Activated T-cell treated with anti-CD3 and anti-CD28 coated beads, Interleukin-2, amount 50 U/mL, for 24 hours (primary cell): ENCODE measurements at places on chromosomes 4 and X.

DNA sequence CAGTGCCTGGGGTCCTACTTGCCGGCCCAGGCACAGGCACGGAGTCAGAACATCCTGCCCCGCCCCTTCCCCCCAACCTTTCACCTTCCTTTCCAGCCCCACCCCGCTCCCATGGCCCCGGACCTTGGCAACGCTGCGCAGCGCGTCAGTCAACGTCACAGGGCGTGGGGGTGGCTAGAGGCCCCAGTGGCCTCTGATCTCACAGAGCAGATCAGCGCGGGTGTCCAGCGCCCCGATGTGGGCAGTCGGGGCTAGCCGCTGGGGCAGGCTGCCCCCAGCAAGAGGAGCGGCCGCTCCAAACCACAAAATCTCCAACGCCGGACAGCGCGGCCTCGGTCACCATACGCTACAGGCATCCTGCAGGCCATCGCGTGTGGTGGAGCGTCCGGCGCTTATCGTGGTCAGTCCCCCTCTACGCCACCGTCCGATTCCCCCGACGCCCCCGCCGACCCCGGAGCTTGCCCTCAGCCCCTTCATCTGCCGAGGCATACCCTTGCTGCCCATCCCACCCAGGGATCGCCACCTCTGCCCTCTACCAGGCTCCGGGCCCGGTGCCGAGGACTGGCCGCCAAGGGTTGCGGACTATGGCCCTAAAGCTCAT lies 69.6 kb upstream of the APOOL start:
- no peak for DNase-seq

DNA sequence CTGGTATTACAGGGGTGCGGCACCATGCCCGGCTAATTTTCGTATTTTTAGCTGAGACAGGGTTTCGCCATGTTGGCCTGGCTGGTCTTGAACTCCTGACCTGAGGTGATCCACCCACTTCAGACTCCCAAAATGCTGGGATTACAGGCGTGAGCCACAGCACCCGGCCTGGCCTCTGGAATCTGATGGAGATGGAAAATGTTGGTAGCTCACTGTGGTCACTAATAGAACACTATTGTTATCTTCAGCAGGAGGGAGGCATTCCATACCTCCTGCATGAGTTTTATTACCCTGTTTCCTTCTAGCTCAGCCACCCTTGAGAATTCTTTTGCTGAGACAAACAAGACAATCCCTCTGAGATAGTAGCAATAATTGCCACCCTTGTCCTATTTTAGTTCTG lies 105.0 kb downstream of the SHROOM3 start:
- DNase-seq, result no peak

DNA sequence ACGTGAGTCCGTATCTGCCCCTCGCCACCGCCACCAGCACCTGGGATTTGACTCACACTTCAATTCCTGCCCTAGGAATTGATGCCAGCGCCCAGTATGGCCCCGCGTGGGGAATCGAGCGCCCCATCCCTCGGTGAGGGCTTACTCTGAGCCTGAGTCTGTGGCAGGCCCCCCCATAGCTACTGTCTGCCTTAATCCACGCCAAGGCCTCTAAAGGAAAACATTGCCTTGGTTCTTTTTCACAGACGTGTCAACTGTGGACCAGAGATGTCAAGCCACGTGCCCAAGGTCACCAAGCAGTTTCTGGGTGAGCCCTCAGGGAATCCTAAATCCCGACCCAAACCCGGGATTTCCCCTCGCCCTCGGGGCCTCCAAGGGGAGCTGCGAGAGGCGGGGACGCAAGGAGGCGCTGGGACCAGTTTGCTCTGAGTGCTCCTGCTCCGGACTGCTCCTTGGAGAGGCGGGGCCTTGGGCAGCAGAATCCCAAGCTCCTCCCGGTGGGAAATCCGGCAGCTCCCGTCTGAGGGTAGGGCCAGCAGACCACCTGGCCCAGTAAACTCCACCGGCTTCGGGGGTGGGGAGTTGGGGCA lies 12.9 kb downstream of the MSX1 start:
- DNase-seq, result no peak

DNA sequence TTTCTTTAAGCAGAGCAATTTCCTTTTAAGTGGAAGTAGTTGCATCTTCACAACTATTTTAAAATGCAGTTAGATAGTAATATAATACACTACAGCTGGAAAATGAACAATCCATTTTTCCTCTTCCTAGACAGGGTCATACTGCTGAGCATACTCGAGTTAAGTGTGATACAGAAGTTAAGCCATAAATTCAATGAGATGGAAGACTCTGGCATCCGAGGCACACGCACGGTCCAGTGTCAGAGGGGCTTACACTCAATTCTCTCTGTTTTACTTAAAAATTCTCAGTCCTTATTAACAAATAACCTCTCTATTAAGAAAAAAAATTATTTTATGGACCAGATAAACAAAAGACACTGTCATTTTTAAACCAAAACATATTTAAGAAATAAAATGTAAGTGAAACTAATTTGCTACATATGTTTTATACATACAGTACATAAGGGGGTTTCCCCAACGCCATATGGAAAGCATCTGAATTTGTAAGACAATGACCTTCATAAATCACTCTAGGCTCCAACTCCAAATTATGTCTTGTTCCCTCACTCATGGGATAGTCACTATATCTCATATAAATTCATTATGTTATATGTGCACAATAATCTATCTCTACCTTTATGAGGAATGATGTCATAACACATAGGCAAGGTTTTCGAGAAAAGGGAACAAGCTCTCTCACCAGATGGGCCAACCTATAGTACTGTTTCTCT lies 315.3 kb downstream of the PAPSS1 start:
- no peak for DNase-seq

DNA sequence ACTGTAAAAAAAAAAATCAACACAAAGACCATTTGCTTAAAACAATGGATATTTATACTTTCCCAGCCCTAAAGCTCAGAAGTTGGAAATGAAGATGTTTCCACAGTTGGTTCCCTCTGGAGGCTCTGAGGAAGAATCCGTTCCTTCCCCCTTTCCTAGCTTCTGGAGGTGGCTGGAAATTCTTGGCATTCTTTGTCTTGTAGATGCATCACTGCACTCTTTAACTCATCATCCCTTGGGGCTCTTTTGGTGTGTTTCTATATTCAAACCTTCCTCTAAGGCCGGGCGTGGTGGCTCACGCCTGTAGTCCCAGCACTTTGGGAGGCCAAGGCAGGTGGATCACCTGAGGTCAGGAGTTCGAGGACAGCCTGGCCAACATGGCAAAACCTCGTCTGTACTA lies 78.7 kb downstream of the VCX3A start:
- DNase-seq, result no peak

GRCh38 chr4:42252315-42252714 lies 99.9 kb upstream of the BEND4 start:
- no peak for DNase-seq

DNA sequence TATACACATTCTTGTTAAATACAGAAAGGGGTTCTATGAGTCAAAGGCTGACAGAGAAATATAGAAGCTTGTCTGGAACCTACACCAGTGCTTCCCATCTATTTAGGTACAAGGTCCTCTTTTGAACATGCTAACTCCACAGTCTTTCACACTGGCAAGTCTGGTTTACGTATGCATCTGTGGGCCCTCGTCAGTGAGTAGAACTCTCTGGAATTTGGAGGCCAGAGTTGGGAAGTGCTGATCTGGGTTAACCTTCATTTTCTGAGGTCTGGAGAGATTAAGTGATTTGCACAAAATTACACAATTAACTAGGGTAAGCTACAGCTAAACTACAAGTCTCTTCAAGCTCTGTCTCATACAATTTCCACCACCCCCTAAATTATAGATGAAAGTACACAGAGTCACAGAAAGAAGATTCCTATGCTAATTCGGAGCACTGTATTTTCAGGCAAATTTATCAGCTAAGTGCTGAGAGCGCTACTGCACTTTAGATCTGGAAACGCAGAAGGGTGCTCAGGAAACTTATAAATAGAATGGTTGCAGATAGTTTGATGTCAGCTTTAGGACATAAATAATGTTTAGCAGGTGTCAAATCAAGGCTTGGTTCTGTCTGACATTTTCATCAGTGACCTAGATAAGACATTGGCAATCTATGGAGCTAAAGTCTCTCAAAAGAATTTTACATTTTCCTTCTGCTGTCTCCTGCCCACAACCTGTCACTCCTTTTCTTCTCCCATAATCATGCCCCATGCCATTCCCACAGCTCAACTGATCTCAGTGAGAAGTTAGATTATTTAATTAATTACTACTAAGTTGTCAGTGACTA lies 43.0 kb upstream of the PDLIM5 start:
- no peak for DNase-seq

DNA sequence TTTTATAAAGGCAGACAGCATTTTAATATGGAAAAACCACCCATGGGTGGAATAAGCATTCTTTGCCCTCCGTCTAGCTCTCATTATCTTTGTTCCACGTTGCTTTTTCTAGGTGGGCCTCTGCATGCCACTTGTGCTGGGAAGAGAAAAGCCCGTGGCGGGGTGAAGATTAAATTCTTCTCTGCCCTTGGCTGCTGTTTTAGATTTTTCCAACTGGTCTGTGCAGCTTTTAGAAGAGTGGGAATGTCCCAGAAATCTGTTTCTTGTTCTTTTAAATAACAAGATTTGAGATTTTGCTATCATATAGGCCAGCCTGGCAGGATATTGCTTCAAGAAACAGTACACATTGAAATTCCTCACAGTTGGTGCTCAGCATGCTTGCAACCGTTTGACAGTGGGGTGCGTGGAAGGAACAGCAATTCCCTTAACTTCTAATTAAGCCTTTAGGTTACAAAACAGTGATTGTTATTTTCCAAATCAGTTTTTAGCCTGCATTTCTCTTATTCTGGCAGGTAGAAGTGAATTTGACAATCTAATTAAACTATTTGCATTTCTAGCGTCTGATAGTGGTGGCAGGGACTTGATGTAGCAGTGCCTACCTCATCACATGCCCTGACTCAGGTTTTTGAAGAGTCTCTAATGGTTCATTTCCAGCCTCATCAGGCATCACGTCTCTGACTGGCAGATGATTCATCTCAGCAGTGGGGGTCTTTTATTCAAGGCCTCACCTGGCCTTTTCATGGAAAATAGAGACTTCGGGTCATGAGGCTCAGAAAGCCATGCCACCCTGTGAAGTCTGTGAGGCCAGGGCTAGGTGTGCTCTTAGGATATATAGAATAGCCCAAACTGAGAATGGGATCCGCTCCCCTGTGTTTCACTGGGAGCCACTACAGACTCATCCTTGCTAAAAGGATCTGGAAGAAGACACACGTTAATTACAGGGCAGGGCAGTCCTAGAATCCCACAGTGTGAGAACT lies 50.8 kb downstream of the PPEF1 start:
- DNase-seq, result no peak

DNA sequence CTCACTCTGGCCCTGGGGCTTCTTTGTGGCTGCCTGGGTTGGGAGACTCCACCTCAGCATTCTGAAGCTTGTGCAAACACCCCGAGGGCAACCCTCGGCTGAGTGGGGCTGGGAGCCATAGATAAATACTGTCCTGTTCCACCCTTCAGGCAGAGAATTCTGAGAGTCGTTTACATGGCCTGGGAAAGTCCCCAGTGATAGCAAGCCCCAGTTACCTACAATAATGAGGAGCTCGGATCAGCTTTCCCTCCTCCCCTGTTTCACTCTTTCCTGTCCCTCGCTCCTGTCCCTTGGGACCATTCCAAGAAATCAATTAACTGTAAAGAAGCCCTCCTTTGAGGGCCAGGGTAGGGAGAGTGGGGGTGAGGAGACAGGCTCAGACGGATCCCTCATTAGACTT lies 31.6 kb upstream of the DDX3X start:
- no peak for DNase-seq

DNA sequence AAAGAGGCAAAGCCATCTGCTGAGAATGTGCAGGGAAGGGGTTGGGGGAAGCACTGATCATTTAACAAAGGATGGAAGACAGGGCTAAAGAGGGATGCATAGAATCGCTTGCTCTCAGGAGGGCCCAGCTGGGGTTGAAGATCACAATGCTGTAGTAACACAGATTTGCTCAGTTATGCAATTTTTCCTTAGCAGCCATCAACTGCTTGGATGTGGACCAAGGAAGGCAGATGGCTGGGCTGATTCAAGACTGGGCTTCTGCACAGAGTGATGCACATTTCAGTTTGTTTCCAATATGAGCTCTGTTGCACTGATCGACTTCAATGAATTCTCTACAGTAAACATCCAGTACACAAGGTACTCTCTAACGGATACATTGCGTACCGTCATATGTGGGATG lies 127.8 kb upstream of the TBL1X start:
- no peak for DNase-seq

GRCh38 chrX:22248401-22248800 lies 24.3 kb upstream of the CBLL2 start:
- no peak for DNase-seq

DNA sequence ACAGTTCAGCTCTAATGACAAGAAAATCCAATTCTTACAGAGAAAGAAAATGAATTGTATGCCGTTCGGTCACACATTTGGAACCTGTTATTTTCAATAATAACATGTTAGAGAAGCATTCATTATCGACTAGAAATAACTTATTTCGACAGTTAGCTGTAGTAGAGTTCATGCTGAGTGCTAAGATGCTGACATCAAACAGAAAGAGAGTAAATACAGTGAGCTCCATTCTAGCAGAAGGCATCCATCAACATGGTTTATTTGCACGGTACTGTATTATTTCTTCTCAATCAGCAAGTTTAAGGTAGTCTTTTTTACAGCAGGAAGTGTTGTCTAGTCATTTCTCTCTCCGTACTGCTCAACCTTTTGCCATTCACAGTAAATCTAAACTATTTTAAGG lies 732.1 kb downstream of the STIM2 start:
- no peak for DNase-seq

- no peak for DNase-seq
Observed at GRCh38 chrX:139642241-139642927, 65.6 kb downstream of the MCF2 start.

DNA sequence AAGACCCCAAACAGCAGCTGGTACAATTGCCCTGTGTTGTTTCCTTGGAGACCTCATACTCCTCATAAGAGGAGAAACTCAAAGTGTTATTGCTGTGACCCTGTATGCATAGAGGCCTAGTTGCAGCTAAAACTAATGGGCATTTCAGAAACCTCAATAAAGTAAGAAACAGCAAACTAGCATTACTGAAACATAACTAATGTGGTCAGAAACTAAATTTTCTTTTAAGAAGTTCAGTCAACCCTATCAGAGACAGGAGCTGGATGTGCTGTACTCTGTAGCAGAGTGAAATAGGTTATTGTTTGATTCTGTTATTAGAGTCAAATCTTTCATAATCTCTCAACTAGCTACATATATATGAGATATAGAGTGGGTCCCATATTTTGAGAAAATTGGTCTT lies 257.5 kb upstream of the IRS4 start:
- no peak for DNase-seq

DNA sequence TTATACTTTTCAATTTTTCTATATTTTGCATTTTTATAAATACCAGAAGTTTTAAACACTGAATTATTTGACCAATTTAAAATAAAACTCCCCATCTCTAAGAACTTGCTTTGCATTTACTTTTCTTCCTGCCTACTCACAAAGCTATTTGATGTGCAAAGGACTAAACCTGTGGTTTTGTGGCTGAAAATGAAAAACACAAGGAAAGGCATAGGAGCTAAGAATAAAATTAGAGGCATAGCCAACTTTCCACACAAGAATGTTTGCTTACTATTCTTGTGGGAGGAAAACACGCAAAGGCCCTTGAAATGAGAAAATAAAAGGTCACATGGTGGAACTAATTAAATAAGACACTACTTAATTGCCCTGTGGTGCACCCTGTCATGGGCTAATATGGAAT lies 221.2 kb downstream of the KLHL13 start:
- DNase-seq, result no peak
